ENCODE measurements at places on chromosomes 6 and 20.
A peak's percentile ranks its signal among the peaks of the same experiment; 100 is the strongest.

GRCh38 chr6:17907406-17908229 is 79.8 kb downstream of the KIF13A start:
- DNase-seq, result peak; percentile 74

DNA sequence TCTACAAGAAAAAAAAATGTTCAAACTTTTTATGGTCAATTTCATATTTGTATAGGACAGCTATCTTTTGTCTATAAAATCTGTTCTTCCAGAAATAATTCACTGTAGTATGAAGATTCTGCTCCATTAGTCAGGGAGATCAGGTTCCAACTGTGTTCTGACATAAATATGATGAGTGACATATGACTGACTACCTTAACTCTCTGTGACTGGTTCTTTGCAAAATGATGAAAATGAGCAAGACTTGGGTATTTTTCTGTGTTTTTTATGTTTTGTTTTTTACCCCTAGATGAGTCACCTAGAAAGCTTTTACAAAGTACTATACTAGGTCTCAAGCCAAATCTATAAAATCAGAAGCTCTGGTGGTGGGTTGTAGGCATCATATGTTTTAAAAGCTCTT is 229.6 kb downstream of the MMUT start:
- DNase-seq, result no peak

DNA sequence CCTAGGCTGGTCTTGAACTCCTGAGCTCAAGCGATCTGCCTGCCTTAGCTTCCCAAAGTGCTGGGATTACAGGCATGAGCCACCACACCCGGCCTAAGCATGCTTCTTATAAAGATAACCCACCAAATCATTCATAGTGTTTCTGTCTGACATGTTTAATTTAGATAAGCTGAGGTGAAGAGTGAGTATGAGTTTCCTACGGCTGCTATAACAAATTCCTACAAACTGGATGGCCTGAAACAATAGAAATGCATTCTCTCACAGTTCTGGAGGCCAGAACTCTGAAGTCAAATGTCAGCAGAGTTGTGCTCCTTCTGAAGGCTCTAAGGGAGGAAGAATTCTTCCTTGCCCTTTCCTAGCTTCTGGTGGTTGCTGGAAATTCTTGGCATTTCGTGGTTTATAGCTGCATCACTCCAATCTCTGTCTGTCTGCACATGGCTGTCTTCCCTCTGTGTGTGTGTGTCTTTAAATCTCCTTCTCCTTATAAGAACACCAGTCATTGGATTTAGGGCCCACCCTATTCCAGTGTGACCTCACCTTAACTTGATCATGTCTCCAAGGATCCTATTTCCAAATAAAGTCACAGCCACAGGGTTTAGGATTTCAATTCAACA is 29.9 kb downstream of the MAPK13 start:
- no peak for DNase-seq

GRCh38 chr6:23600118-23600517 is 525.9 kb upstream of the NRSN1 start:
- no peak for DNase-seq

- no peak for DNase-seq
These were observed 22.5 kb upstream of the C6orf58 start for GRCh38 chr6:127554435-127555006.

DNA sequence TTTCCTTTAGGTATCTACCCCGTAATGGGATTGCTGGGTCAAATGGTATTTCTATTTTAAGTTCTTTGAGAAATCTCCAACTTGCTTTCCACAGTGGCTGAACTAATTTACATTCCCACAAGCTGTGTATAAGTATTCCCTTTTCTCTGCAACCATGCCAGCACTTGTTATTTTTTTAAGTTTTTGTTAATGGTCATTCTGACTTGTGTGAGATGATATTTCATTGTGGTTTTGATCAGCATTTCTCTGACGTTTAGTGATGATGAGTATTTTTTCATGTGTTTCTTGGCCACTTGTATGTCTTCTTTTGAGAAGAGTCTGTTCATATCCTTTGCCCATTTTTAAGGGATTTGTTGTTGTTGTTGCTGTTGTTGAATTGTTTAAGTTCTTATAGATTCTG is 871.1 kb downstream of the KIF16B start:
- DNase-seq, result no peak

DNA sequence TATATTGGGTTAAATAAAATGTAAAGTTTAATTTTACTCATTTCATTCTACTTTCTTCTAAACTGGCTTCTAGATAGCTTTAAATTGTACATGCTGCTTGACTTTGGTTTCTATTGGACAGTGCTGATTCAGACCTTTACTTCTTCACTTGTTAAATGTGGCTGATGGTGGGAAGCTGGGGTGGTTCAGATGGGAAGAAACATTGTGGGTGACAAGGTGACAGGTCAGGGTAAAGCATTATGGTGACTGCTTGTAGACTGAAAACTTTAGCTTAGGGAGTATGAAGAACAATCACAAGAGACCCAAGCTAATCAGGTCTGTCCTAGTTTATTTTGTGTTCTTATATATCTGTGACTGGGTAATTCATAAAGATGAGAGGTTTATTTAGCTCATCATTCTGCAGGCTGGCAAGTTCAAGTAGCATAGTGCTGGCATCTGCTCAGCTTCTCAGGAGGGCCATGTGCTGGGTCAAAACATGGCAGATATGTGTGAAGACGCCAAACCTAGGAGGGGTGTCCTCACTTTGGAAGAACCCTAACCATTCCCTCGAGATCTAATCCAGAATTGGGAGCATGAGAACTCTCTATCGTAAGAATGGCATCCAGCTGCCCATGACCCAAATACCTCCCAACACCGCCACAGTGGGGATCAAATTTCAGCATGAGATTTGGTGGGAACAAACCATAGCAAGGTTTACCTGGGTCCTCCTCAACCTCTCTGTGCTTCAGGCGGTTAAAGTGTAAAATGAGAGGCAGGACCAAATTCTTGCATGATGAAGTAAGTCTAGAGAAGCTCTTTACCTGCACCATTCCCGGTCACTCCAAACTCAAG is 102.8 kb downstream of the FYN start:
- DNase-seq, result no peak

Measured in CD4-positive, alpha-beta T cell treated with Interleukin-15 for 1 hour (primary cell).